ENCODE measurements at places on chromosomes 13 and 19. TPM values are rescaled to one million over a fixed set of nuclear protein-coding genes. Genes with fewer than 3 reads are reported as not detected.

The KLF5 gene
- 10.8 TPM for total RNA-seq

The EFNA2 gene
- total RNA-seq, result not detected

The CASP14 gene
- not detected for total RNA-seq

The MPND gene
- 11.0 TPM for total RNA-seq

The LILRB4 gene
- 0.60 TPM for total RNA-seq

GRCh38 chr19:32254509-32254890, 90.9 kb upstream of the ZNF507 start:
- H3K27me3 ChIP-seq, result no peaks in the 10 kb centered on the region
- no peak overlapping the region for H3K4me3 ChIP-seq
- no peak for DNase-seq
- H3K36me3 ChIP-seq, result no peaks in the 10 kb centered on the region
- H3K4me1 ChIP-seq, result no peaks in the 10 kb centered on the region
- no peak overlapping the region for H3K27ac ChIP-seq

DNA sequence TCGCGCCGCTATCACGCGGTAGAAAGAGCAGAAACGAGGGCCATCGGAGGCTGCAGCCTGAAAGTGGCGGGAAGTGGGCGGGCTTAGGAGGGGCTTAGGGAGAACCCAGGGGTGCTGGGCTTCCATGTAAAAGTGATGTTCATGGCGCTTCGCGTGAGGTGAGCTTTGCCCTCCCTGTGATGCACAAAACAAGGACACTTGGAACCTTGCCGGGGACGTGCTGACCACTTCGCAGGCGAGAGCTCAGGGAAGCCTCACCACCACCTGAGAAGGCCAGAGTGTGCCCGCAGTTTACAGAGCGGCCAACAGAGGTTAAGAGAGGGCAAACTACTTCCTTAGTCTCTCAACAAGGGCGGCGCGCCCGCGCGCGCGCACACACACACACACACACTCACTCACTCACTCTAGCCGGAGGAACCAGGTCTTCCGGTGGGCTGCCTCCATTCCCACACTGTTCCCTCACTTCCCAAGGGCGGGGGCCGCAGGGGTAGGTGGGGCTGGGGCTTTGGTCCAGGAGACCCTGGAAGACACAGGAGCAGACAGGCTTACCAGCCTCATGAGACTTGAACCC, 651 bp downstream of the GAPDHS start:
- H3K4me1 ChIP-seq, result peaks cover 14% of the 10 kb centered on the region
- peaks cover 5% of the 10 kb centered on the region for H3K27me3 ChIP-seq
- peak overlapping the region; percentile 42 for H3K4me3 ChIP-seq
- no peaks in the 10 kb centered on the region for H3K36me3 ChIP-seq
